ENCODE measurements at places on chromosomes 11 and 22. TPM values are rescaled to one million over a fixed set of nuclear protein-coding genes. Genes with fewer than 3 reads are reported as not detected.

- DNase-seq, result no peak
Observed at GRCh38 chr22:42785706-42786499, 65.2 kb upstream of the A4GALT start.

DNA sequence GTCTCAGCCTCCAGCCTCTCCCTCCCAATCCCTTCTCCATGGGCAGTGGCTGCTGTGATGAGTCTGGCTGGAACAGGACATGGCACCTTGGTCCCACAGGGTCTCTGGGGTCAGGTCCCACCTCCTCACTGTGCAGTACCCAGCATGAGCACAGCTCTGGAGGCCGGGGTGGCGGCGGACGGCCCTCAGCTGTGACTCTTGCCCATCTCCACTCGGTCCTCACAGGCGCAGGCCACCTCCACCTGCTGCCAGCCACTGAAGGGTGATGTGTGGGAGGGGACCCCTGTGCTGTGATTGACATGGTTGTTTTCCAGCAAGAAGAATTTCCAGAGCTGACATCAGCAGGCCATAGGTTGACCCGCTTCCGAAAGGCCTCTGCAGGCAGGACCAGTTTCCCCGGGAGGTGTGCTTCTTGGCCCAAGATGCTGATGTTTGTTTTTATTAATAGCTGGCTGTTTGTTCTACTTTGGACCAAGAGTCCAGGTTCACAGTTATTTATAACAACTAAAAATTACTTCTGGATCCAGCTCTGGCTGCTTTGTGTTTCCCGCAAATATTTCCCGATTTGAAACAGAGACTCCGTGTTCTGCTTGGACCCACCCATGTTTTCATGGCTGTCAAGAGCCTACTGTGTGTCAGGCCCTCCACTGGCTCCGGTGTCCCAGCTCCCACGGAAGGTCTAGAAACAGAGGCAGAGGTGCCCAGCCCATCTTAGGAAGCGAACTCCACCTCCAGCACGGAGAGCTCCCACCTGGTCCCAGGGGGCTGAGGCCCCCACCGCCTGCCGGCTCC lies 45.7 kb downstream of the SCUBE1 start:
- DNase-seq, result no peak

The OR56A1 gene
- total RNA-seq, result not detected

The PIH1D2 gene
- not detected for total RNA-seq

The OR5D18 gene
- not detected for total RNA-seq

DNA sequence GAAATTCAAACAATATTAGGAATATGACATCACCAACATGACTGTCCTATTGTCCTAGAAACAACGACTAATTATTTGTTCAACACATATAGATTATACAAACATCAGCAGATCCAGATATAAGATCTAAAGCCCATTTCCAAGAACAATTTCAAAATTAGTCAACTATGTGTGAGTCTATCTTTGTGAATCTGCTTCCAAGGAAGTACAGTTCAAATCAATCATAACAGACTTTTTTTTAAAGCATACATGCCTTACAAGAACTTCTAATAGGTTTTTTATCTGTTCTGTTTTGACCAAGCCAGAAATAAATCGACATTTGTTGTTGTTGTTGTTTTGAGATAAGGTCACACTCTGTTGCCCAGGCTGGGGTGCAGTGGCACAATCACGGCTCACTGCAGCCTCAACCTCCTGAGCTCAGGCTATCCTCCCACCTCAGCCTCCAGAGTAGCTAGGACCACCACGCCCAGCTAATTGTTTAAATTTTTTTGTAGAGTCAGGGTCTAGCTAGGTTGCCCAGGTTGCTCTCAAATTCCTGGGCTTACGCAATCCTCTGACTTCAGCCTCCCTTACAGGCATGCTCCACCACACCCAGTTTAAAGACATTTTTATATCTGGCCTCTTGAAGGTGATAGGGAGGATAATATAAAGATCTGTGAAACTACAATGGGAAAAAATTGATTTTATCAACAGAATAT lies 54.8 kb downstream of the DENND5A start:
- no peak for DNase-seq

- DNase-seq, result no peak
Observed at GRCh38 chr22:37225481-37225880, 13.2 kb upstream of the SSTR3 start.

The PGA5 gene
- total RNA-seq, result not detected
